ENCODE measurements at places on chromosomes 2 and 18.

DNA sequence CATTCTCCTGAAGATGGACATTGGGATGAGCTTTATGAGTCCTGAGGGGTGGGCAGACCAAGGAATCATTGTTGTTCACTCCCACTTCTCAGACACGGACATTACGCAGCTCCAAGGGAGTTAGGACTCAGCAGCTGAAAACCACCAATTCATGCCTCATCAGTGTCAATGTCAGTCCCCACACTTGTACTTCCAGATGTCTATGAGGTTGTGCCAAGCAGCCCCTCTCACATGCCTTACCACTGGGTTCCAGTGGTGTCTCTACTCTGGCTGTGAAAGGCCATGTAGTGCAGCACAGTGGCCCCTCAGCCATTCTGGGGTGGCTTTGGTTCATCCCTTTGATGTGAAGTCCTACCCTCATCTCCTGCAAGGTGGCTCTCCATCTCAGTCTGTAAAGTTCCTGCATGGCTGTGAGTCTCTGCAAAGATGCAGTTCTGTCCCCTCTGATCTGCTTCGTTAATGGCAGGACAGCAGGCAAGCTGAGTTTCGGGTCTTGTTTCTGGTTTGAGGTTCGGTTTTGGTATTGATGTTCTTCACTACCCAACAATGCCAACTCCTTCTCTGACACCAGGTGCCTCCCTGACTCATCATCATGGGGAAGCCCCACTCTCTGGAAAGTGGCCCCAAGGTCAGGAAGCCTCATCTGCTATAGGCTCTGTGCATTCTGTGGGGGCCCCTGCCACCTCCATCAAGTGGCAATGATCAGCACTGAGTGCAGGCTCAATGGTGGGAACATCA lies 14.0 kb upstream of the COL6A3 start:
- peak; percentile 34 for DNase-seq

DNA sequence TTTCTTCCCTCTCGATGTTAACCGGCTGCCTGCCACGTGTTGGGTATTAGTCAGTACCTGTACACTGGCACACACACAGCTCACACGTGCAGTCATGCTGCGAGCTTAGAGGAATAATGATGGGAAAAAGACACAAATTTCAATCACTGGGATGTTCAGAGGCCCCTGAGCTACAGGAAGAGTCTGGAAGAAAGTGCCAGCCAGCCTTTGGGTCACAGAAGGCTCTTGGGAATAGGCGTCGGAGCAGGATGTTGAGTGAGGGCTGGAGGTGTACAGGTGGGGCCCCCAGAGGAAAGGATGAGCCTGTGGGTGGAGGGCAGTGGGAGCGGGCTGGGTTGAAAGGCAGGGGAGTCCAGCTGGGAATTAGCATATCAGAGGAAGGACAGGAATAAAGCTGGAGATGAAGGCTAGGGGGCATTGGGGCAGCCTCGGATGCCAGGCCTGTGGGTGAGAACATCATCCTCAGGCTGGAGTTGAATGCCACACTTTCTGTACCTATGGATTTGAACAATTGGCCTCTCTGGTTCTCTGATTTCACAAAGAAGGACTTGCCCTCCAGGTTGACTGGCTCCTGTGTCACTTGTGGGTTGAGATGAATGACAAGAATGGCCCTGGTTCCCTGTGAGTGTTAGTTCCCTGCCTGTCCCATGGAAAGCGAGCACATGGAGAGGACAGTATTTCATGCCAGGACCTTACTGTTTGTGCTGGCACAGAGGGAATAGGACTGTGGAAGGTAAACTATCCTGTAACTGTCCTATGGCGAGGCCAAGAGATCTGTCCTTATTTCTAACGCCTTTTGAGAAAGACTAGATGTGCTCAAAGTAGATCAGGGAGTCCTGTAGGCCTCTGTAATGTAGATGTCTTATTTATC lies 40.6 kb downstream of the GREB1 start:
- DNase-seq, result no peak

DNA sequence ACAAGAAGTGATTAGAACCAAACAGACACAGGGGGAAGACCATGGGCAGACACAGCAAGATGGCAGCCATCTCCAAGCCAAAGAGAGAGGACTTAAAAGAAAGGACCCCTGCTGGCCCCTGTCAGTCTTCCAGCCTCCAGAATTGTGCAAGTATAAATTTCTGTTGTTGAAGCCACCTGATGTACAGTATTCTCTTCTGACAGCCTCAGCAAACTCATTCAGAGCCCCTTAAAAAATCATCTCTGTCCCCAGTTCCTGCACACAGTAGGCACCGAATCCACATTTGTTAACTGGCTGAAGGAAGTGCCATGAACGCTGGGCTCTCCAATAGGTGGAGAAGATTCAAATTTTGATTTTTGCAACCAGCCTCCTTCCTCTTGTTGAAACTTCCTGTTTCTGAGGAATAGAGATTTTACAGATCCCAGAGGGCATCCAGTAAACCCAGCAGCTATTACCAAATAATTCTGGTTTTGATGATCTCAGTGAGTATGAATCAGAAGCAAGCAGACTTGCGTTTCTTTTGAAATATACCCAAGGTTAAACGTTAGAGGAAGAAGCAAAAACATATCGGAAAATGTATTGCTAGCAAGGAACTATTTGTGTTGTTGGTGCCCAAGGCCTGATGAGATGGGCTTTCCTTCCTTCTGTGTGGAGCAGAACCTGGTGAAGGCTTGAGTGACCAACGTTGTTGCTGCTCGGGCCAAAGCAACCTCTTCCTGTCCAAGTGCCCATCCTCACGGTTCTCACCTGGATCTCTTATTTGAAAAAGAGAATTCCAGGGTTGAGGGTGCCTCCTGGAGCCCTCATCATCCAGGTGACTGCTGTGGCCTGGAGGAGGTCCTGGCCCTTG lies 47.7 kb upstream of the PLB1 start:
- peak; percentile 16 for DNase-seq

GRCh38 chr2:174752403-174753037 lies 11.8 kb downstream of the CHRNA1 start:
- peak; percentile 53 for DNase-seq

DNA sequence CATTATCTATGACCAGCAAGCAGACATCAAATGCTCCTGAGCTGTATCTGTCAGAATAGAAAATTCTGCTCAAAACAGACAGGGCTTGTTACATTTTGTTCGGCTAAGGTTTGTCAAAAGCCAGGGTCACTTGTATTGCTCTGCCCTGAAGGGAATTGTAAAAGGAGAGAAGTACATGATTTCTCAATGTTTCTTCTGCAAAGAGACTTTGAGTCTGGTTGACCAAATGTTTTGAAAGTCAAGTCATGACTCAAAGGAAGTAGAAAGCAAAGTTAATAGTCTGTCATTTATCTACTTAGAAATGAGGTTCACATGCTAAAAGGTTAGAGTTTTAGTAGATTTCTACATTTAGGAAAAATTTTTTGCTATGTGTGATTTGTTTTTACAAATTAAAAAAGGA lies 1624.1 kb upstream of the ZEB2 start:
- no peak for DNase-seq

DNA sequence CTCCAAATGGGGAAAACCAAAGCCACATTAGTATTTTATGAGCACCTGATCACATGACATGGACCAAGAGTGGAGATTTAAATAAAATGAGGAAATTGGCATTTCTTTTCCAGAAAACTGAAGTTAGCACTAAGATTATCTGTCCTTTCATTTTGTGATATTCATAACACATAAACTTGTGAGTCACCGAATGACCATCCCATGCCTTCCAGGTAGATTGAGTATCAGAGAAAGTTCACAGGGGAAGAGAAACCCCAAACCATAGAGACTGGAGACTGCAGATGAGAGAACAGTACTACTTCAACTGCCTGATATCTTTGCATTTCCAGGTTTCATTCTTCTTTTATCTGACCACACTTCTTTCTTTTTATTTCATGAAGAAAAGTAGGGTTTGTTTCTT lies 176.3 kb upstream of the LRP1B start:
- DNase-seq, result no peak

GRCh38 chr2:179437430-179437829 lies 172.8 kb upstream of the SESTD1 start:
- DNase-seq, result no peak

- DNase-seq, result no peak
These were observed 6.9 kb downstream of the CD28 start for GRCh38 chr2:203713381-203713780.

DNA sequence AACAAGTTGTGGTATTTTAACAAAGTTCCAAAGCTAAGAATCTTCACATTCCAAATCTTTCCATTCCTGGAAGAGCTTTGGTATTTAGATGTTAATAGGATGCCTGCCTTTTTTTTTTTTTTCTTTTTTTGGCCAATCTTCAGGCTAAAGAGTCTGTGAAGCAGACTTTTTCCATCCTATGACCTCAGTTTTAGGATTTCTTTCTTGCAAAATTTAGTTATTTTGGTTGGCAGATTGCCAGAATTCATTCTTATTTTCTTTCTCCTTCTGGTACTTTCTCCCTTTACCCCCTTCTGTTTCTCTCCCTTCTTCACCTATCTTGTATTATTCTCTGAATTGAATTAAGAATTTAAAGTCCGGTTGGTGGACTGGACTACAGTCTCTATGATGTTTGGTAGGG lies 217.8 kb upstream of the REV1 start:
- DNase-seq, result no peak

DNA sequence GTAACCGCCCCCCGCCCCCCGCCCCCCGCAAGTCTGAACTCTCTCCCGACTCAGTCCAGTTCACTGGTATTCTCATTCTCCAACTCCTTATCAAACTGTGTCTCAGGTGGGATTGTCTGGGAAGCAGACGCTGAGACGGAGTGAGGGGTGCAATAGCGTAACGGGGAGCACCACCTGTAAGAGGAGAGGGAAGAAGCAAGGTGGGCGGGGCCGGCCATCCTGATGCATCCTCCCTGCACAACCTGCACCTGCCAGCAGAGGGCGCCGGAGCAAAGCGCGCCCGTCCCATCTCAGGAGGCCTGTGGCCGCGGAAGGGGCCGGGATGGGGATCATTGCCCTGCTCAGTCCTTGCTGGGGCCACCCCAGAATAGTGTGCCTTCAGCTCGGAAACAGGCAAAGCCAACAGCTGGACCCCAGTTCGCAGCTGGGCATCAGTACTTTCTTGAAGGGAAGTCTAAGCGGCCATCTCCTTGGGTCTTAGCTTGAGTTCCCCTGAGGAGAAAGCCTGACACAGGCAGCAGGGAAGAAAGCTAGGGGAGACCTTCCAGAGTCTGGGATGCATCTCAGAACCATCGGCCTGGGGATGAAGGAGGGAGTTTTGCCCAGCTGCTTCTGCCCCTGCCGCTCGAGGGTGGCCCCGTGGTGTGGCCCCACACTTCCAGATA lies 208.0 kb downstream of the TFCP2L1 start:
- peak; percentile 48 for DNase-seq

- no peak for DNase-seq
These were observed 40.9 kb downstream of the CELF4 start for GRCh38 chr18:37524498-37525261.

DNA sequence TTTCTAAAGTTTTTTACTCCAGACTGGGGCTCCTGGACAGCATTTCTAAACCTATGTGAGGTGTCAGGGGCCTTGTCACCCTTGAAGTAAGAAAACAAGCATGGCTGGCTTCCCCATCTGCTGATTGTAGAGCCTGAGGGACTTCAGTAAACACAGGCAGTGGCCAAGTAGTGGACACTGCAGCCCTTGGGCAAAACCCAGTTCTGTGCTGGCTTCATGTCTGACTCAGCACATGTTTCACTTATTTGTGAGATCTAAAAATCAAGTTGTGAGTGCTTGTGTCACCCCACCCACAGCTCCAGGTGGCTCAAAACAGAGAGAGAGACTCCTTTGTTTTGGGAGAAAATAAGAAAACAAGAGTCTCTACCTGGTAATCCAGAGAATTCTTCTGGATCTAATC lies 660.3 kb upstream of the VRK2 start:
- no peak for DNase-seq

GRCh38 chr2:18922276-18922675 lies 332.9 kb upstream of the NT5C1B start:
- no peak for DNase-seq

DNA sequence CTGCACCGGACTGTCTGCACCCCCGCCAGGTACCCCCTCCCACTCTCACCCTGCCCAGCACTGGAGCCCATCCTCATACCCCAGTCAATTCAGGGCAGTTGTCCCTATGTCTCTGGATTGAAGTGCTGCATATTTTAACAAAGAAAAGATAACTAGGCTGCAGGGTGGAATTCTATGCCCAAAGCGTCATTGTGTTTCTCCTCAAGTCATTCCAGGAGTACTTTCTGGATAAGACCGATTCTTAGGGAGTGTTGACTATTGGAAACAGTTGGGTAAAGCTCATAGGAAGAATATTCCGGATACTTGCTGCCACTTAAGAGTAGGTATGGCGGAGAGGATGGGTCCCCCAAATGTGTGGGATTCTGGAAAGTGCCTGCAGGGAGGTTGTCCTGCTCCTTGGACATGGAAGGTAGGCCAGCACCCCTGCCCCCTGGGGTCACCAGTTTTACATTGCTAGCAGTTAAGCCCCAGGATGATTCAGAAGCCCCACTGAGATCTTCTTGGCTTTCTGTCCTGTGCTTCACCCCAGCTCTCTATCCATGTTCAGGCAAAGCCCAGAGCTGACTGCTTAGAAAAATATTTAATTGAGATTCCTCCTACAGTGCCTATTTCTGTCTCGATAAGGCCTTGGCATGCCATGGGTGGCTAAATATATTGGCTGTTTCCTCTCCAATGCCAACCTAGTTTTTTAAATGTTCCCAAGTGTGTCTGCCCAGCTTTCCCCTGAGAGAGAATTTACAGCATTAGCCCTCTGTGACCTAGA lies 48.2 kb downstream of the RPL37A start:
- DNase-seq, result no peak

DNA sequence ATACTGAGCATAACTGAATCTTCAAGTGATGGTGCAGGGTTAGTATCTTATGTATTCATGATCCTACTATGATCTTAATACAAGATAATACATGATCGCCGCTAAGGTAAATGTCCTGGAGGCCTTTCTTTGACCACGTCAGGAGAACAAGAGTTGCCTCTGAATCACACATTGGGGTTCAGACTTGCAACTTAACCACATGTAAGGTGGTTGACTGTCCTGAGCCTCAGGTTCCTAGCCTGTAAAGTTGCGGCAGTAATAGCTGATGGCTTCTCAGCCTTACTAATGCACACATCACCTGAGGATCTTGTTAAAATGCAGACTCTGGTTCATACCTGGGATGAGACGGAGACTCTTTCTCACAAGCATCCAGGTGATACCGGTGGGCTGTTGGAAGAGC lies 112.5 kb downstream of the MGAT5 start:
- DNase-seq, result no peak

- no peak for DNase-seq
These were observed 1.7 kb upstream of the SP100 start for GRCh38 chr2:230414302-230414701.

- DNase-seq, result peak; percentile 48
These were observed 1.1 kb downstream of the AFTPH start for GRCh38 chr2:64525317-64525613.

GRCh38 chr2:65397122-65397521 lies 35.3 kb downstream of the SPRED2 start:
- no peak for DNase-seq

DNA sequence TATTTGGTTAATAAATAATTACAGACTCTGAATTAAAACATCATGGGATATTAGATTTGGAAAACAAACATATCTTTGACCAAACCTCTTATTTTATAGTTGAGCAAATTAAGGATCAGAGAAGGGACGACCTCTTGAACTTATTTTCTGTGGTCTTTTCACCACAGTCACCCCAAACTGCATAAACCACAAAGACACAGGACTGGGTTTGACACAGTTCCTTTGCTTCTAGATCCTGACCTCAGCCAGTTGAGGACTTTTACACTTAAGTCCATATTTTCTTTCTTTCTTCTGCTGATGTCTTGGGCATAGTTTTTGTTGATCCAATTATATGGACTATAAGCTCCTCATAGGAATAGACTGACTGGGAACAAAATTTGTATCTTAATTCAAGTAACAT lies 234.0 kb upstream of the SLC14A2 start:
- no peak for DNase-seq

- no peak for DNase-seq
These were observed 63.4 kb upstream of the ZBTB7C start for GRCh38 chr18:48472610-48473009.

Data from CD4-positive, alpha-beta T cell treated with Interleukin-17A for 1 hour (primary cell).